A172 (cell line): ENCODE measurements at places on chromosomes 4 and X. TPM values are rescaled to one million over a fixed set of nuclear protein-coding genes. Genes with fewer than 3 reads are reported as not detected.

Gene APBB2
- 49.1 and 56.8 TPM in 2 replicates for total RNA-seq

GRCh38 chr4:89837993-89838390 is 1.0 kb upstream of the SNCA start:
- no peak for DNase-seq

DNA sequence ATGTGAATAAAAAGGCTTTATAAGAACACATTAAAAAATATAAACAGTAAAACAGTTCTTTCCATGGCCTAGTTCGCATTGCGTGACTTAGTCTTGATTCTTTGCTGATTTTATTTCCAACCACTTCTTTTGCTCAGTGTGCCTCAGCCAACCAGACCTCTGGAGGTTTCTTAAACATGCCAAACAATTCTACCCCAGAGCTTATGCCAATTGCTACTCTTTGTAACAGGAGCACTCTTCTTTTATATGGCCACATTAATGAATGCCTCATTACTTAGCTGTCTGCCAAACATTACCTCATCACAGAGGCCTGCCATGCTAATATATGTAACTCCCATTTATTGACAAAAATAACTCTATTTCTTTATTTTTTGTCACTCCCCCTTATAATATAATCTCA is 202.3 kb downstream of the NDST4 start:
- DNase-seq: no peak

DNA sequence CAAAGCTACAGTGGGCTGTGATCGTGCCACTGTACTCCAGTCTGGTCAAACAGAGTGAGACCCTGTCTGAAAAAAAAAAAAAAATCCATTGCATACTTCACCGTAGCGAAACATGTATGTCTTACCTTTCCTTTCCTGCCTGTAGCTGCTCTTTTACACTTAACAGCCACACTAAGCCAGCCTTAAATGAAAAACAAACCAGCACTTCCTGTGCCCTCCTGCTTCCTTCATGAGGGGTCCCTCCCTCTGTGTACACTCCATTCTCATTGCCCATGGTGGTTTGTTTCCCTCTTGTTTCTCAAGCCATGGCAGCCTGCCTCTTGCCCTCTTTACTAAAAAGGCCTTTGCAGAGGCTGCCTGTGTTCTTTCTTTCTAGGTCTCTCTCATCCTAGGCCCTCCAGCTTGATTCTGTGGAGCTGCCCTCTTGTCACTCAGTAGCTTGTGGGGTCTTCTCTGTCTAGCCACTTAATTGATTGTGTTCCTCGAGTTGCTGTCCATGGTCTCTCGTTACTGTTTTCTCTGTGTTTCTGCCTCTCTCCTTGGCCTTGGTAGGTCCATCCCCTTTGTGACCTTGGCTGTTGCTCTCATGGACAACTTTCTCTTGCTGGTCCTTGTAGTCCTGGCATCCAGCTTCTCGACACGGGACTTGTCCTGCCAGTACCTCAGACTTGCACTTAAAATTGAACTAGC is 52.1 kb upstream of the MSANTD1 start:
- DNase-seq: no peak

- DNase-seq: no peak
These were observed 6.4 kb downstream of the LAMTOR3 start for GRCh38 chr4:99887837-99888236.

DNA sequence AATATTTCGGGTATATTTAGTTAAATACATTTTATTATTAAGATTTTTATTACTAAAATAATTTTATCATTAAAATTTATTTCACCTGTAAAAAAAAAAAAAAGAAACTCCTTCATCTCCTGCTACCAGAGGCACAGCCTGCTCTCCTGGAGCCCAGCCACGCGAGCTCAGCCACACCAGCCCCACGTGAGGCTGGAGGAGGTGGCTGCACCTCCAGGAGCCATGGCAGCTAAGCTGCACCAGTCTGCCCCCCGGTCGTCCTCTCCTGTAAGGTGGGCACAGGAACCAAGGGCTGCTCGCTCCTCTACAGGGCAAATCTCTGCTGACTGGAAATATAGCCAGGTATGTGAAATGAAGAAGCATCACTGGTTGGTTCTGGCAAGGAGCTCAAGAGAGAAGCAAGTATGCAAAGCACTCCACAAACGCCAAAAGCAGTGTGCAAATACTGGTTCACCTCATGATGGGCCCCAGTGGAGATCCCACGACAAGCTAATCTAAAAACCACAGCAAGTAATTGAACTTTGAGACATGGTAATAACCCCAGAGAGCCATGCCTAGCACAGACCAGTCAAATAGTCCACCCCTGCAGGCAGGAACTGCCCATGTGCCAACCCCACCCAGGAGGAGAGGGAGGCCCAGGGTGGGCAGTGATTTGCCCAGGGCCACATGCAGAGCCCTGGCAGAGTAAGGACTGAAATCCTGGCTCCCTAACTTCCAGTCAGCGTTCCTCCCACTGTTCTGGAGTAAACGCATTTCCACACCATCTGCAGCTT is 90.1 kb downstream of the WFS1 start:
- DNase-seq: no peak

GRCh38 chr4:144740316-144740715 is 94.4 kb downstream of the HHIP start:
- DNase-seq: no peak

- no peak for DNase-seq
These were observed 17.5 kb downstream of the TRAPPC2 start for GRCh38 chrX:13716905-13717304.

Gene WNK3
- total RNA-seq: 3.3 and 4.2 TPM in 2 replicates

GRCh38 chrX:69431420-69431819 is 72.7 kb upstream of the NALF2 start:
- DNase-seq: no peak

GRCh38 chr4:170336238-170336775 is 246.6 kb upstream of the AADAT start:
- no peak for DNase-seq

Gene SCML1
- total RNA-seq: 24.9 and 26.4 TPM in 2 replicates

Gene FOXR2
- 0.07 TPM in 1 of 2 replicates, not detected in the other for total RNA-seq

DNA sequence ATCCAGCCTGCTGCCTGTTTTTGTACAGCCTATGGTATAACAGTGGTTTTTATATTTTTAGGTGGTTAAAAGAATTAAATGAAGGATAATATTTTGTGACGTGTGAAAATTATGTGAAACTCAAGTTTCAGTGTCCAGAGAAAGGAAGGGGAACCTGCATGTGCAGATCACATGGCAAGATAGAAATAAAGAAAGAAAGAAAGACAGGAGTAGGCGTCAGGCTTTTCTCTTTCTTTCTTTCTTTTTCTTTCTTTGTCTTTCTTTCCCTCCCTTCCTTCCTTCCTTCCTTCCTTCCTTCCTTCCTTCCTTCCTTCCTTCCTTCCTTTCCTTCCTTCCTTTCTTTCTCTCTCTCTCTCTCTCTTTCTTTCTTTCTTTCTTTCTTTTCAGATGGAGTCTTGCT is 42.0 kb upstream of the HUWE1 start:
- DNase-seq: no peak

- DNase-seq: no peak
These were observed 65.6 kb downstream of the MID1 start for GRCh38 chrX:10554612-10555270.

GRCh38 chrX:5957506-5957905 is 271.2 kb downstream of the NLGN4X start:
- no peak for DNase-seq

Gene ARHGAP4
- 1.3 and 5.3 TPM in 2 replicates for total RNA-seq

DNA sequence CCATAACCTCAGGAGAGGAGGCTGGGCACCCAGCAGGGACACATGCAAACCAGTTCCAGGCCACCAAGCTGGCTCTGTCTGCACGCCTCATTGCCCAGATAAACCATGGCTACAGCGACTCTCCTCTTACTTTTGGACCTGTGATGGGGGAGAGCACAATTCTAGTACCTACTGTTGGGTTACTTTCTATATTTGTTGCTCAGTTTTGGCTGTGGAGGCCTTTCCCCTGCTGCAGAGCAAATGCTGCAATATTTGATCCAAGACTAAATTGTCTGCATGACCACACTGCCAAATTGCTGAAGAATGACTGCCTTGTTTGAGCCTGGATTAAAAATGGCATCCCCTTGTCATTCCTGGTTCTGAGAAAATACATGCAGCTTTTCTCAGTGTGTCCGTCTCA is 253.5 kb downstream of the ARHGAP10 start:
- DNase-seq: no peak

DNA sequence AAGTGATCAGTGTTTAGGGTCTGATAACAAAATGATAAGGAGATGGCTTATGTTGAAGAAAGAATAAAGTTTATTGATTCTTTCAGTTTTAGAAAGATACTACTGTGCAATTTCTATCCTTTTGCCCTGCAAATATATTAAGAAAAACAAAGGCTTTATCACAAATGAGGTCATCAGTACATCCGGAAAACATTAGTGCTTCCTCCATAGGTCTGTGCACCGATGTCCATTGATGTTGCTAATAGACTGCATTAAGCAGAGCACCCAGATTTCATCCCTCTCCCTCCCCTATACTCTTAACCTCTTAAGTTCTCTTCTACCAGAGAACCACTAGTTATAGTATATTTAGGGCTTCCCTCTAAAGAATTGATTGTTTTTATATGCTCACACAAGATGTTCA is 53.7 kb upstream of the HHIP start:
- no peak for DNase-seq

GRCh38 chrX:22122510-22122909 is 90.4 kb downstream of the PHEX start:
- DNase-seq: peak; percentile 19

- DNase-seq: no peak
These were observed 23.5 kb downstream of the NDP start for GRCh38 chrX:43949669-43950068.

- no peak for DNase-seq
These were observed 2.5 kb downstream of the P2RY8 start for GRCh38 chrX:1534301-1535168.

DNA sequence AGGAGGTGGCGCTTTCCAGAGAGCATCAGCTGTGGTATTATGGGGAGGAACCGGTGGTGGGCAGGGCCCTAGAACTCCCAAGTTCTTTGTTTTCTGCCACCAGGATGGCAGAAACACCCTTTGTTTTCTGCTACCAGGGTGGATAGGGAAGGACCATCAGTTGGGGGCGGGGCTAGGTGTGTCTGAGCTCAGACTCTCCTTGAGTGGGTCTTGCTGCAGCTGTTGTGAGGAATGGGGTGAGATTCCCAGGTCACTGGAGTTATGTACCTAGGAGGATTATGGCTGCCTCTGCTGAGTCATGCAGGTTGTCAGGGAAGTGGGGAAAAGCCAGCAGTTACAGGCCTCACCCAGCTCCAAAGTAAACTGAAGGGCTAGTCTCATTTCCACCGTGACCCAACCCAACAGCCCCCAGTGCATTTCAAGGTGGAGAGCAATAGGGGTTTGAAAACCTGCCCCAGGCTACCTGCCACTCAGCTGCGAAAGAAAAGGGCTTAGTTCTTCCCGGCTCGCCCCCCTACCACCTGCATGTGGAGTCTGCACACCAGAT is 167.8 kb upstream of the FAM241A start:
- no peak for DNase-seq

DNA sequence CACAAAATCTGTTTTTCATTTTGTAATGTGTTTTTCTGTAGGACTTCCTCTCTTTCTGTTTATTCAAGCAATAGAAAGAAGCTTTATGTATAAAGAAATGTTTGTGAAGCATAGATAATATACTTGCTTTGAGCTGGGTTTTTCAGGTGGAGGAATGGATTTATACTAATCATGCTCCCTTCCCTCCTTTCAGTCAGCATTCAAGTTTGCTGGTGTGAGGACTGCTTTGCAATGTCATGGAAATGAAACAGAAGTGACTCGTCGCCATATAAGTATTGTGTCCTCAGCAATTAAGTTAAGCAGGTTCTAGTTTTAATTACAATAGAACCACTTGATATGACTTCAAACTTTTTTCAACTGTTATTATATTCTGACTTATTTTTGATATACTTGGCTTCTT is 1447.1 kb downstream of the PCDH19 start:
- no peak for DNase-seq

DNA sequence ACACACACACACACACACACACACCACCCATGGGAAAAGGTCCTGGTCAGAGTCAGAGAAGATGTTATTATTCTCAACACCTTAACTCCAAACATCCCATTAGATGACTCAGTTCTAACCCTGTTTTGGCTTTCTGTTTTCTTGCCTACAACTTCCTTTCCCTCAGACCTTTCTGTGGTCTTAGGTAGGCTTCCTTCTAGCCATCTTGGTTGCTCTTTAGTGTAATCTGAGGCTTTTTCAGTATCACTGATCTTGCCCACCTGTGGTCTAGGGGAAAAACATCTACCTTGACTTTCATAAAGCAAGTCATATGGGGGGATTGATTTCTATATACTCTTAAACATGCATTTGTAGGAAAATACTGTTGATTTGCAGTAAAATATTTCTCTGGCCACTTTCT is 56.9 kb downstream of the ATG4A start:
- no peak for DNase-seq

Gene FAM149A
- total RNA-seq: 5.6 and 7.3 TPM in 2 replicates

DNA sequence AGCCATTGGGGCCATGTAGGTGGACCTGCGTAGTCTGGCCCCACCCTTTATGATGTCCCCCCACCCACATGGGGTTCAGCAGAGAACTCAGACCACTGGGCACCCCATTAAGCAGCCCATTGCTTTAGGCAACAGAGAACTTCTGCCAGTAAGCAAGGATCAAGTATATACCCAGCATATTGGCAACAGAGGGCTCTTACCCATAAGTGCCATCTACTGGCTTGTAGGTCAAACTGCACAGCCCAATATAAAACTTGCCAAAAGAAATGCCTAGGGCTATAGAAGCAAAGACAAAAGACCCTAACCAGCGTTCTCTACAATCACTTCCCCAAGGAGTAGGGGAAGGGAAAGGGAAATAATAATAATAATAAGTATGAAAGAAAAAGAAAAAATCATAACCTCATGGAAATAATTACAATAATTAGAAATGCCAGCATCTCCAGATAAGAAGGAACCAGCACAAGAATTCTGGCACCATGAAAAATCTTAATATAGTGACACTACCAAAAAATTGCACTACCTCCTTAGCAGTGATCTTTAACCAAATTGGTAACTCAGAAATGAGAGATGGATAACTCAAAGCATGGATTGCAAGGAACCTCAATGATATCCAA is 1090.7 kb downstream of the FAT4 start:
- DNase-seq: peak; percentile 15

GRCh38 chr4:137664046-137664387 is 131.7 kb upstream of the PCDH18 start:
- DNase-seq: peak; percentile 36

- no peak for DNase-seq
These were observed 531.9 kb downstream of the INPP4B start for GRCh38 chr4:142314247-142314646.

- no peak for DNase-seq
These were observed 1584.3 kb downstream of the STIM2 start for GRCh38 chr4:28444886-28445496.

DNA sequence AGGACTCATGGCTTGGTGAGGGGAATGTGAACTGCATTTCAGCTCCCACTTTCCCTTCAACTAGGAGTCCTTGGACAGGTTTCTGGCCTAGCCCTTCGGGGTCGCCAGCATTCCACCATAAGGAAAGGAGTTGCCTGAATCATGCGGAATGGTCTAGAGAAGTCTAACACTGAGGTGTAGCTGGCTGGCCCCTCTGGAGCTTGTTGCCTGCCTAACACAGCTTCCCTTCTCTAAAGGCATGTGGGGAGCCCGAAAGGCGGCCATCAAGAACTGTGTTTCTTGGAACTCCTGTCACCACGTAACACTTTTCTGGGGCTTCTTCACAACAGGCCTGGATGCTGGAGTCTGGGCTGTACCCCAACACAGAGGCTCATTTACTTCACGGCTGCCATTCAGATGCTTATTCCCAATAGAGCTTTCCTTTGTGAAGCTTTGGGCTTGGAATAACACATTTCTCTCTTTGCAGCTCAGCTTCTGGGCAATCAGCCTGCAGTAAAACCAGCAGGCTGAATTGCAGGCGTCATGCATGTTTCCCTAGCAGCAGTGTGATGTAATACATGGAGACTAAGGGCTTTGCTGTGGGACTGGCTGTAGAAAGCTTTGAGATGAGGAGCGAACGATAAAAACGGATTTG is 5.4 kb downstream of the GABRQ start:
- DNase-seq: no peak

Gene TMPRSS11A
- total RNA-seq: not detected in 2 replicates

Gene ASB12
- total RNA-seq: not detected in 2 replicates
